ENCODE measurements at places on chromosomes 1 and 21.
A peak's percentile ranks its signal among the peaks of the same experiment; 100 is the strongest.

- no peak for DNase-seq
Measured at GRCh38 chr1:39266269-39266668, 61.8 kb downstream of the MACF1 start.

- DNase-seq: no peak
Measured at GRCh38 chr1:217097819-217098218, 374.6 kb upstream of the ESRRG start.

DNA sequence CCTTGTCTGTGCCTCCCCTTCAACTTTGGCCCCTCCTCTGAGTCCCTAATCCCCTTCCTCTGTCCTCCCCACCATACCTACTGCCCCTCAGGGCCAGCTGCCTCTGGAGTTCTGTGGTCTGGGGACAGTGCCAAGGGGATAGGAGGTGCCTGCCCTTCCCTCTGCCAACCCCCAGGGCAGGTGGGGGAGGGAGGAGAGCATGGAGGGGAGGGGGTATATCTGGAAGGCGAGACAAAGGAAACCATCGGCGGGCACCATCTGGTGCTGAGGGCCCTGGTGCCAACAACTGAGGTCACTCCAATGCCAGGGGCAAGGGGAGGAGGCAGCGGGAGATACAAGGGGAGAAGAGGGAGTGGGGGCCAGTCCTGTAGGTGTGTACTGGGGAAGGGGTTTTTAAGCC is 9.6 kb downstream of the RAB25 start:
- no peak for DNase-seq

DNA sequence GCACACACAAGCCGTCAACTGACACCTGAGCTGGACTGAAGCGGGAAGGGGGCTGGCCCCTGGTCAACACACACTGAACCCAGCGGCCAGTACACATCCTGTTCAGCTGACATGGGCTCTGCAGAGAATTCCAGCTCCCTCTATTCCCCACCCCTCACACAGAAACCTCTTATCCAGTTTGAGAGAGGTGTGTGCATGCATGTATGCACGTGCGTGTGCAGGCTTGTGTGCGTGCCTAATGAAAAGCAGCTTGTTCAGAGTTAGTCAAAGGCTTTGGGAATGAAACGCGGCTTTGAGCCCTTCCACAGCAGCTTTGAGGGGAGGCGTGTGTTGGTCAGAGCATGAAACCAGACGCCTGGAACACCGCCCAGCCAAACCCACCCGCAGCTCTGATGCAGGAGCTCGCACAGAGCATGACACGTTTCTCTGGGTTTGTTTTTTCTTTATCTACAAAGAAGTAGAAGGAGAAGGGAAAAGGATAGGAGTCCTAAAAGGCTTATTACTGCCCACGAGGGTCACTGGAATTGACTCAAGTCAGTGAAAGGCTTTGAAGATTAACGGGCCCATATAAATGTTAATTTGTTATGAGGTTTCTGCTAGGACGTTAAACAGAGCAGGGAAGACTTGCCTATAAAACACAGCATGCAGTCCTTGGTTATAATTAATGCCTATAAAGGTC is 184.2 kb downstream of the ETS2 start:
- no peak for DNase-seq

GRCh38 chr1:38138498-38139233 is 92.1 kb upstream of the POU3F1 start:
- DNase-seq: peak; percentile 98
